ENCODE measurements at places on chromosomes 11 and 22.

GRCh38 chr11:45264839-45265515 is 21.2 kb downstream of the SYT13 start:
- DNase-seq = peak; percentile 96

GRCh38 chr11:87425943-87426342 is 388.2 kb downstream of the TMEM135 start:
- peak; percentile 96 for DNase-seq

GRCh38 chr11:93652679-93653078 is 8.8 kb upstream of the CEP295 start:
- DNase-seq = no peak

DNA sequence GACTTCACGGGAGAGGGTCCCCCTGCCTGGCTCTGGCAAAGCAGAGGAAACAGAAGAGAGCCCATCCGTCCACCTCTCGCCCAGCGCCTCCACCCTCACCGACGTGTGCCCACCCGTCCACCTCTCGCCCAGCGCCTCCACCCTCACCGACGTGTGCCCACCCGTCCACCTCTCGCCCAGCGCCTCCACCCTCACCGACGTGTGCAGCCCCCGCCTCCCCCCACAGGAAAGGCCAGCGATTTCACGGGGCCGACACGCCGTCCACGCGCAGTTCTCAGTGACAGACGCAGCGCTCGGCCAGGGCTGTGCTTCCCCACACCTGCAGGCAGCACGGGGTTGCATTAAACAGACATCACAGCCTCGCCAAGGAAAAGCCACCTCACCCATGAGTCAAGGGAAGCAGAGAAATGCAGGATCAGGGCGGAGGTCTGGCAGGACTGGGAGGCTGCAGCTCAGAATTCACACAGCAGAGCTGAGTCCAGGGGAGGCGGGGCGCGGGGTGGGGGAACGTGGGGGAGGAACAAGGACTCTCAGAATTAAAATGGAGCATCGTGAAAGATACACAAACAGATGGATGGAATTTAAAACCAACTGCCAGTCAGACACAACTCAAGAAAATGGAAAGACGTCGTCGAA is 377.7 kb downstream of the BRD1 start:
- DNase-seq = peak; percentile 42

GRCh38 chr11:26898799-26899198 is 95.1 kb upstream of the FIBIN start:
- DNase-seq = no peak

DNA sequence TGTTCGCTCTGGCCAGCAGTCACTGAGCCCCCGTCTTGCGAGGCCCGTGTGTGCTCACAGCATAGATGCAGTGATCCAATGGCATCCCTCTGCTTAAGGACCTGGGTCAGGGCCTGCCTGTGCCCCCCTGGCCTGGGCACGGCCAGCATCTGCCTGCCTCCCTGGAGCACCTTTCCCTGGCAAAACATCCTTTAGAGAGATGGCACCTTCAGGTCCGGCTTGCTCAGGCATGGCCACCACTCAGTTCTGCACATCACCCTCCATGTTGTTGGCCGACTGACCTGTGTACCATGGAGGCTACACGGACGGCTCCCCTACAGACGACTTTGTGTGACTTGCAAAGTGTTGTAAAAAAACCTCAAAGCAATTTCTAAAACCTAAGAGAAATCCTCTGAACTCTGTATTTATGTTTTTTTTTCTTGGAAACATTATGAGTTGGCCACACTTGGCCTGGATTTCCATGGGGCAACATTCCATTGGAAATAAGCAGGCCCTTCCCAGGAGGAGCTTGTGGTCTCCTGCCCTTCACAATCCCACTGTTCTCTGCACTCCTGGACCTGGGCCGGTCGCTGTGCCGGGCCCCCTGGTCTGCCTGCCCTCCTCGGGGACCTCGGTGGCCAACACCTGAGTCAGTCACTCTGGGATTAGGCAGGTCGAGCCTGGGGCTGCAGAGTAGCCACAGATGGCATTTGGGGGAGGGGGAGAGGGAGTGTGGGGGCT is 592.4 kb downstream of the TBC1D22A start:
- no peak for DNase-seq

GRCh38 chr11:62501432-62501891 is 45.1 kb downstream of the AHNAK start:
- DNase-seq = no peak

GRCh38 chr22:28899199-28899853 is 16.0 kb downstream of the ZNRF3 start:
- DNase-seq = peak; percentile 45

DNA sequence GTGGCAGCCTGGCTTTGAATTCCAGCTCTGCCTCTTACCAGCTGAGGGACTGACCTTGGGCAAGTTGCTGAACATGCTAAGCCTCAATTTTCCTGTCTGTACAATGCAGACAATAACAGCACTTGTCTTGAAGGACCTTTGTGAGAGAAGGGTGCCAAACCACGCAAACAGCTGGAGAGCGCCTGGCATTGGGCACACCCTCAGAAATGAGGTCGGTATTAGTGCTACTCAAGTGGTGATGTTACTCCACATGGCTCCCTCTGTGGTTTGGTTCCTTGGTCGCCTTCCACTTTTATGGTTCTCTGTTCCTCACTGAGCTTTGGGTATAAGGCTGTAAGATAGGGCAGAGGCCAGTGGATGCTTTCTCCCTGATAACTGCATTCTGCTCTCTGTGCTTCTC is 8.2 kb downstream of the UBASH3B start:
- no peak for DNase-seq

DNA sequence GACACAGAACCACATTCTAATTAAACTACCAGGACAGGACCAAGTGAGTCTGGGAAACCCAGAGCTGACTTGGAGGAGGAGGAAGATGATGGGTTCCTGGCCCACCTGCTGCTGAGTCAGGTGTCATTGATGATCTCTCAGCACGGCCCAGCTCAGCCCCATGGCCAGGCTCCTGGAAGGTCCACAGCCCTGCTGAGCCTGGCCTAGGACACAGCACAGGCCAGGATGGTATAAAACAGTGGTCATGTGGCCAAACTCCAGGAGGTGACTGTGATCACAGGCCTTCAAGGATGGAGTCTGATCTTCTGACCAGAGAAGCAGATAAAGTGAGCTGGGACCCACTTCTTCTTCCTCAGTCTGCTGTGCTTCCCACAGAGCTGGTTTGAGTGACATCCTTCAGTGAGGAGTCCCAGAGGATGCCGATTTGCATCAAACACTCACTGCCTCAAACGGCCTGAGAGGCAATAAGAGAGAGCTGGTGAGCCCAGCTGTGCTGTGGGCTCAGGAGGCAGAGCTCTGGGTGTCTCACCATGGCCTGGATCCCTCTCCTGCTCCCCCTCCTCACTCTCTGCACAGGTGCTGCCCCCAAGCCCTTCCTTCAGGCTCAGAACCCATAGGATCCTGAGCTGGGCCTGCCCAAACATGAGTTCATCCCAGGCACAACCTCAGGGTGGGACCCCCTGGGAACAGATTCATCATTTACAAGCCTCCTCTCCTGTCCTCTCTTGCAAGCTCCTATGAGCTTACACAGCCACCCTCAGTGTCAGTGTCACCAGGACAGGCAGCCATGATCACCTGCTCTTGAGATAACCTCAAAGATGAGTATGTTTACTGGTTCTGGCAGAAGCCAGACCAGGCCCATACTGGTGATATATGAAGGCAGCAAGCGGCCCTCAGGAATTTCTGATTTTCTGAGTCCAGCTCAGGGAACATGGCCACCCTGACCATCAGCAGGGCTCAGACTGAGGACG is 37.7 kb upstream of the IGLL5 start:
- no peak for DNase-seq

DNA sequence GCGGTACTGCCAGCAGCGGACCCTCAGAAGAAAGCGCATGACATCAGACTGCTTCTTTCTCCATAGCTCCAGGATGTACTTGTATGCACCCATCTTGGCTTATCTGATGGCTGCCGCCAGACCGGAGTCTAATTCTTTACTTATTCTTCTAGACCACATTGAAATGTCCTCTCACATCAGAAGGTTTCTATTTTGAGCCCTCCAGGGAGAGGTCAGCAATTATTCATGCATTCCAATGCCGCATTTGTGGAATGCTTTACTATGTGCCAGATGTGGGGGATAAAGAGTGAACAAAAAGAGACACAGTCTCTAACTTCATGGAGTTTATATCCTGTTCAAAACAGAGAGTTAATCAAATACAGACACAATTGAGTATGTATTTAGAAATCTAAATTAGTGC is 230.1 kb downstream of the MIAT start:
- peak; percentile 98 for DNase-seq

DNA sequence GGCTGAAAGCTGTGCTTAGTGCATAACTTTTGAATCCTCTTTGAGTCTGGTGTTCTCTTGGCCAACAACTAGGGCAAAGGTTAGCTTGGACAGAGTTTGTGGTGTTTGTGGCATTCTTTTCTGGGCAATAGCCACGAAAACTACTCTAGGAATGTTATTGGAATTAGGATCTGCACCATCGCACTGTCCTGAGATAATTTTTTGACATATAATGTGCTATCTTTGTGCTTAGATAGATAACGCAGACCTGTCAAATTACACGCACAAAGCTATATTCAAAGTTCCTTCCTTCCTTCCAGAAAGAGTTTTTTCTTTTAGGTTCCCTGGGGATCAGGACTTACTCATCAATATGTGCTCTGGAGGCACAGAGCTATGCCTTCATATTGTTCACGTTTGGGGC is 166.8 kb upstream of the MTMR2 start:
- DNase-seq = peak; percentile 76

DNA sequence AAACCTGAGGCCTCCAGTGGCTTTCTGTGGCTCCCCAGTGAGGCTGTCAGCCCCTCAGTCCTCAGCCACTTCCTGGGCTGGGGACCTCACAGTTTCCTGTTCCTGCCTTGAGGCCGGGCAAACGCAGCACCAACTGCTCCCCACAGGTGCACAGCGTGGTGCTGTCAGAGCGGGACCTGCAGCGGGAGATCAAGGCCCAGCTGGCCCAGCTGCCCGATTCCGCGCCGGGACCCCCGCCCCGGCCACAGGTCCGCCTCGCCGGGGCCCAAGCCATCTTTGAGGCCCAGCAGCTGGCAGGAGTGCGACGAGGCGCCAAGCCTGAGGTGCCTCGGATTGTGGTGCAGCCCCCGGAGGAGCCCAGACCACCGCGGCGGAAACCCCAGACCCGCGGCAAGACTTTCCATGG is 5.4 kb downstream of the TBC1D10C start:
- no peak for DNase-seq

GRCh38 chr11:128527046-128527445 is 60.3 kb downstream of the ETS1 start:
- no peak for DNase-seq

- DNase-seq = no peak
These were observed 37.2 kb downstream of the FBXO7 start for GRCh38 chr22:32511776-32512175.

GRCh38 chr11:125091247-125091876 is 20.1 kb downstream of the TMEM218 start:
- DNase-seq = peak; percentile 69

DNA sequence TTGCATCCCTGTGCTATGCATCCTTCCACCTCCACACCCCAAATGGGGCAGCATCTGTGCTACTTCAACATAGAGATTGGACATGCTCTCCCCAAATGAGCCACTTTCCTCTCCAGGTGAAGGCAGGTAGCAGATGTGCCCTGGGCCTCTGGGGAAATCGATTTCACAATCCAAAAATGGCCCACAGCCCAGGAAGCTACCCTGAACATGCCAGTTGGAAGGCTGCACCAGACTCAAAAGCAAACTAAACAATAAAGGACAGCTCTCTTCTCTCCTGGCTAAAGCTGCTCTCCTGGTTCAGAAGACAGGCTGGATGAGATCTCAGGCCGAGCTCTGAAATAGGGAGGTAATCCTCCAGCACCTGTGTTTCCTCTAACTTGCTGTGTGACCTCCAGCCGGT is 19.7 kb downstream of the ISX start:
- DNase-seq = no peak

DNA sequence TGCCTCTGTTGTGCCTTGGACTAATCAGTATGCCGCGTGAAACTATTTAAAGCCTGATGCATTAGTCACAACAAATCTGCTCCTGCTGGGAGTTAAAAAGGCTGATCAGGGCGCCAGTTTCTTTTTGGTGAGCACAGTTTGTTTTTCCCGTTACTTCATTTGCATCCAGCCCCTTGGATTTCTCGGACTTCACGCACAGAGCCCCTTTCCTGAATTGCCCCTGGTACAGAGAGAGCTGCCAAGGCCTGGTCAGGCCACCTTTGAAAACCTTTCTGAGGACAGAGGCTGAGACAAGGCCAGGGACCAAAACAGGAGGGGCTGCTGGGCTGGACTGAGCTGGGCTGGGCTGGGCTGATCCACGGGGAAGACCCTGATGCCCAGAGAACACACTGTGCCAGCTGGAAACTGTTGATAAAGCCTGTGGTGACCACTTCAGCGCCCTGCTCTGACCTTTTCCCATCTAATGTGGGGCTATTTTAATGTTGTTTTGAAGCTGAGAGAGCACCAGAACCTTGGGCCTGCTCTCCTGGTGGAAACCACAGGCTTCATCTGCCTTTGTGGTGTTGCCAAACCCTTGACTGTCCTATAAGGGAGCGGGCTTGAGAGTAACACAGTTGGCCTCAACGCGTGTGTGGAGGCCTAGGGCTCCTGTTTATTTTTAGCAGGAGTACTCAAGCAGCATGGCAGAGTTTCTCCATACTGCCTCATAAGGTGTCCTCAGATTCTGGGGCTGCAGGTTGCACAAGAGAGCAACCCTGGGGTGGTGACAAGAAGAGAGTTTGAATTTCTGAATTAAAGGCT is 44.2 kb downstream of the NAV2 start:
- peak; percentile 70 for DNase-seq

DNA sequence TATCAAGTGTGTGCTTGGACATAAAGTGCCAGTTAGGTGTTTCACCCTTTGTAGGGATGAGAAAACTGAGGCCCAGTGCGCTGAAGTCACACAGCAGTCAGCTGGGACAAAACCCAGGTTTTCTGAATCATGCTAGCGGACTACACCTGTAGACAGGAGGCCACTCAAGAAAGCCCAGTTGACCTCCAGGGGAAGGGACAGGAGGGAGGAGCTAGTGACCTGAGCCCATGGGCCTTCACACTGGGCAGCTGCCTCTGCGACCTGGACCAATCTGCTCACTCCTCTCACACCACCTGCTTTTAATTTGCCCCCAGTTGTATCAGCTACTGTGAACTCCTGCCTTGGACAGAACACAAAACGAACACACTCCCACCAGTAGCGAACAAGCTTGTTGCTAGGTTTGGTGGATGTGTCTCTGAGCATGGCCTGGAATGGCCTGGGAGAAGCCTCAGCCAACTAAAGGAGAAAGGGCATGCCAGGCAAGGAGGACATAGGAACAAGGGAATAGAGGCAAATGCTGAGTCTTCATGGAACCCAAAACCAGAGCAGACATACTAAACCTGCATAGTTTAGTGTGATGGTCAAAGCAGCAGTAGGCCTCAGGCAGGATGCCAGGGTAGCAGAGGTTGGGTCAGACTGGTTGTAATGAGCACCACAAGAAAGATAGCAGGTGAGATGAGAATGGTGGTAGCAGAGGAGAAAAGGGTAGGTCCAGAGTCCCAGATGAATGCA is 7.2 kb downstream of the LMO1 start:
- no peak for DNase-seq

- peak; percentile 40 for DNase-seq
These were observed 27.1 kb downstream of the TSKU start for GRCh38 chr11:76810151-76810853.

DNA sequence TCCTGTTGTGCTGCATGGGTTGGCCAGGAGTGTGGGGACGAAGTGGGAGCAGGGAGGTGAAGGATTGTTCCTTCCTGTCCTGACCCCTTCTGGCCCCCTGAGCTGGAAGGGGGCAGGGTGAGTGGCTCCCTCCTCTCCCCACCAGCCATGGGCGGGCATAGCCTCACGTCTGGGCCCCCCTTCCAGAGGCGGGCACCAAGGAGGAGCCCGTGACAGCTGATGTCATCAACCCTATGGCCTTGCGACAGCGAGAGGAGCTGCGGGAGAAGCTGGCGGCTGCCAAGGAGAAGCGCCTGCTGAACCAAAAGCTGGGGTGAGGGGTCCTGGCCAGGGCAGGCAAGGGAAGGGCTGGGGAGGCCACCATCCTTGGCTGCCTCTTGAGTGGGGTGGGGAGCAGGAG is 3.4 kb downstream of the SART1 start:
- no peak for DNase-seq

Data from fibroblast of skin of back (primary cell).